ENCODE measurements at places on chromosomes 2 and 18. TPM values are rescaled to one million over a fixed set of nuclear protein-coding genes. Genes with fewer than 3 reads are reported as not detected.

KCNK3 gene
- not detected for total RNA-seq

MSGN1 gene
- total RNA-seq = not detected

CFAP53 gene
- total RNA-seq = 0.86 TPM

ADRA2B gene
- total RNA-seq = 0.08 TPM

GAREM2 gene
- total RNA-seq = 0.94 TPM

ALK gene
- not detected for total RNA-seq

SLC23A3 gene
- 0.11 TPM for total RNA-seq

ANKRD36C gene
- total RNA-seq = 7.3 TPM

ATRAID gene
- total RNA-seq = 171 TPM

MARCO gene
- total RNA-seq = 0.08 TPM

PLCD4 gene
- 16.5 TPM for total RNA-seq

SSB gene
- total RNA-seq = 54.4 TPM

CTNNA2 gene
- total RNA-seq = not detected

PPP1R1C gene
- 8.6 TPM for total RNA-seq

ANTXR1 gene
- total RNA-seq = 19.4 TPM

RTKN gene
- 117 TPM for total RNA-seq

C2orf92 gene
- not detected for total RNA-seq

EVA1A gene
- 33.5 TPM for total RNA-seq

KCNJ3 gene
- not detected for total RNA-seq

CIB4 gene
- not detected for total RNA-seq

ALPG gene
- not detected for total RNA-seq

ITPRIPL1 gene
- 1.0 TPM for total RNA-seq

CACNB4 gene
- total RNA-seq = 0.08 TPM

PID1 gene
- 9.6 TPM for total RNA-seq

CENPO gene
- 9.3 TPM for total RNA-seq

LCT gene
- total RNA-seq = 0.04 TPM

CD8B2 gene
- not detected for total RNA-seq

MOGAT1 gene
- total RNA-seq = not detected

ZC3H15 gene
- 66.2 TPM for total RNA-seq

SPATS2L gene
- 61.2 TPM for total RNA-seq

CREG2 gene
- total RNA-seq = 0.31 TPM

CD207 gene
- total RNA-seq = not detected

CNGA3 gene
- total RNA-seq = not detected

COL4A3 gene
- total RNA-seq = not detected

PSMA8 gene
- total RNA-seq = not detected

DSC3 gene
- 64.9 TPM for total RNA-seq

PREPL gene
- total RNA-seq = 21.6 TPM

MPP4 gene
- total RNA-seq = 0.55 TPM

DLX1 gene
- 1.8 TPM for total RNA-seq

C2orf80 gene
- total RNA-seq = not detected

CWC22 gene
- 13.5 TPM for total RNA-seq

DES gene
- total RNA-seq = not detected

Data from hair follicular keratinocyte (primary cell).